ENCODE measurements at places on chromosomes 3 and 15.

DNA sequence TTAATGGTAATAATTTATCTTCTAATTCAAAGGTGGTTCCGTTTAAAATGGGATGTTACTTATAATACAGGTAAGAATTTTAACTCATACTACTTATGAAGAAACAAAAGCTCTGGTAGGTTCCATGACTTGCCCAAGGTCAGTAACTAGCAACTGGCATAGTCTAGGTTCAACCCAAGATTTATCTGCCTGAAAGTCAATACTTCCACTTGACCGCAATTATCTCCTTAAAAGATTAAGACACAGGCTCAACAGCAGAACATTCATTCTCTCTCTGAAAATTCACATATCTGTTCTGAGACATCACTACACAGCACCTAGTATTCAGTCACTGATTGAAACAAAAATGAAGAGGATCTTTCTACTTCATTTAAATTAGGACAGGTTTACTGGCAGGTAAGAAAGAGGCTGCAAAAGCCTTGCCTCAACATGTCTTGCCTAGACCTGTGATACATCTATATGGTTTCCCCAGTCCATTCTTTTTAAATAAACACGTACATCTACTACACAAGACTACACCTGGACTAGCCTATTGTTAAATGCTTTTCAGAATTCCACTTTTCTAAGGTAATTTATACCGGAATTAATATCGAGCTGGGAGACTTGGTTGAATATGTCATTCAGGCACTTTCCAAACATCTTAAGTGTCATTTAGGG, 1.2 kb downstream of the CSNK1G1 start:
- no peak for DNase-seq

GRCh38 chr3:181773921-181774320, 62.2 kb downstream of the SOX2 start:
- no peak for DNase-seq

- DNase-seq, result no peak
Measured at GRCh38 chr15:59191855-59192237, 14.8 kb upstream of the LDHAL6B start.

- DNase-seq, result no peak
Measured at GRCh38 chr3:16511681-16512434, 1.6 kb downstream of the RFTN1 start.

DNA sequence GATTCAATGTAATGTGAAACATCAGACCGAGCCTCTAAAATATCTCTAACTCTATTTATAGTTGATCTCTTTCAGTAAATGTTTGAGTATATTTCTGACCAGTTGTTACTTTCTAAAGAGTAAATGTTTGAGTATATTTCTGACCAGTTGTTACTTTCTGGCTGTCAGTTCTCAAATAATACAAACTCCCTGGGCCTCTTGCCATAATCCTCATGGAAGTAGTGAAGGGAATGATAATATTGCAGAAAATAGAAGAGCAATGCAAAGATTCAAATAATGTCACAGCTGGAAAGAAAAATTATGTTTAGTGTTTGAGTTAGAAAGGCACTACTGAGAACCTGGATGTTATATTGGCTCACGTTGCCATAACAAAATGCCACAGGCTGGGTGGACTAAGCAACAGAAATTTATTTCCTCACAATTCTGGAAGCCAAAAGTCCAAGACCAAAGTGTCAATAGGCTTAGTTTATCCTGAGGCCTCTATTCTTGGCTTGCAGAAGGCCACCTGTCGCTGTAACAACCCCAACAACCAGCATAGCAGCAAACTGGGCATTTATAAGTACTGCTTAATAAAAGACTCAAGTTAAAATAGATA, 470.6 kb upstream of the BCHE start:
- no peak for DNase-seq

- DNase-seq, result no peak
Measured at GRCh38 chr3:72452745-72453144, 395.5 kb downstream of the SHQ1 start.

GRCh38 chr3:64122476-64122875, 99.2 kb upstream of the PSMD6 start:
- no peak for DNase-seq

DNA sequence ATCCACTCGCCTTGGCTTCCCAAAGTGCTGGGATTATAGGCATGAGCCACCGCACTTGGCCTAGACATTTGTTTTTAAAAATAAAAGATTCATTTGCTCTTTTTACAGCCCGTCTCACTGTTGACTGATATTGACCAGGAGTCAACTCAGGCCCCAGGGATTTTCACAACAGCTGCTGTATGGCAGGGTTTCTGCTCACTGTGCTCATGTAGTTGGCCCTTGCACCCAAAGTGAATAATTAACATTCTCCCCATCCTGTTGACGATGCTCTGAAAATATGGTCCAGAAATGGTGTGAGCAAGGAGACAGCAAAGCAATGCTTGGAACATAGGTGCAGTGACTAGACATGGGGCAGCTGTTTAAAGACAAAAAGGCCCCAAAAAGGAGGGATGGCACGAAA, 2.9 kb upstream of the CCR5 start:
- no peak for DNase-seq

DNA sequence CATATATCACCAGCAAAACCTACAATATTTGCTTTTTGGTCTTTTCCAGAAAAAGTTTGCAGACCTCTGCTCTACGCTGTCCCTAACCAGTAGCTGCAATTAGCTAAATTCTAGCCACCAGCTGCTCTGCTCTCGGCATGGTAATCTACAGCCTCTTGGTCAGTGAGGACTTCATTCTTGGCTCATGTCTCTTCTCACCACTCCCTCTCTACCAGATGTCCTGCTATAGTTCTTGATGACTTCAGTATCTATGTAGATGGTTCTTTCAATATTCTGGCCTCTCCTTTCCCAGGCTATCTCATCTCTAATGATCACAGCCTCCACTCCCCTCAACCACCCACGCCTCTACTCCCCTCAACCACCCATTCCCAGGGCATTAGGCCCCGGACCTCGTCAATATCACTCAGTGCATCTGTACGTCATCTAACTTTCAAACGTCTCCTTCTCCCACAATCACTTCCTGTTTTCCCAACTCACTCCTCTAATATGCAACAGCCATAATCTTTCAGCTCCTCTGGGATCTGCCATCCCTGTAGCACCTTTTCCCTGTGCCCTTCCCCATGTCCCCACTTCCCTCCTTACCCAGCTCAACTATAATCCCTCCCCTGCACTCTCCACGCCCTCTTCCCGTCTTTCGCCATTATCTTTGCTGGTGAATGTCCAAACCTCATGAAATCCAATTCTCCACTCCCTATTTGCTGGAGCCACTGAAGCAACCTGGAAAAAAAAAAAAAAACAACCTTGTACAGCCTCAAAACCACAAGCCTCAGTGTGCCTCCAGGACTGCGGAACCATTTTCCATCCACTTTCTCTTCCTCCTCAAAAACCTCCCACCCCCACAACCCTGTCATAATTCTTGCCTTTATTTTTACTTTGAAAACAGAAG, 429.4 kb upstream of the PROK2 start:
- no peak for DNase-seq

GRCh38 chr3:80285388-80285787, 517.6 kb upstream of the ROBO1 start:
- no peak for DNase-seq

GRCh38 chr3:4746241-4746958, 232.8 kb upstream of the BHLHE40 start:
- DNase-seq, result no peak

GRCh38 chr3:73557986-73558726, 66.6 kb downstream of the PDZRN3 start:
- DNase-seq, result no peak

DNA sequence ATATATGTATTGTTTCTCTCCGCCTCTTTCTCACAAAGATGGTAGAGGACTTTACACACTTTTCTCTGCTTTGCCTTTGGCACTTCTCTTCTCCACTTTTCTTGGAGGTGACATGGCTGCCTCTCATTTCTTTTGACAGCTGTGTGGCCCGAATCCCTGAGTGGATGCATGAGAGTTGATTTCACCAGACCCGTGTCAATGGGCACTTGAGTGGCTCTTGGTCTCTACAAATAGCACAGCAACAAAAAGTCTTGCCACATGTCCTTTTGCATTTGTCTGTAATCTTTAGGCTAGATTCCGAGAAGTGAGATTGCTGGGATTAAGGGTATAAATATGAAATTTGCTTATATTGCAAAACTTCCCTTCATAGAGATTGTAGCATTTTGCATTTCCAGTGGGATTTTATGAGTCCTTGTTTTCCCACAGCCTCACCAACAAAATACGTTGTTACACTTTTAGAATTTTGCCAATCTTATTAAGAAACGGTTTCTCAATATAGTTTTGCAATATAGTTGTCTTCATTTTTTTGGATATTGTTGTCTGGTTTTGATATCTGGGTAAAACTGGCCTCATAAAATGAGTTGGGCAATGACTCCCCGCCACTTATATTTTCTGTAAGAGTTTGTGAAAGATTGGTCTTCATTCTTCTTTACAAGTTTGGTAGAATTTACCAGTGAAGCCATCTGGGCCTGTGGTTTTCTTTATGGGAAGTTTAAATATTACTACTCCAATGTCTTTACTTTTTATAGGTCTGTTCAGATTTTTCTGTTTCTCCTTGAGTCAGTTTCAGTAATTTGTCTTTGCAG, 5.2 kb upstream of the TRPM1 start:
- DNase-seq, result no peak

- no peak for DNase-seq
Measured at GRCh38 chr15:22877607-22878006, 39.1 kb downstream of the NIPA2 start.

DNA sequence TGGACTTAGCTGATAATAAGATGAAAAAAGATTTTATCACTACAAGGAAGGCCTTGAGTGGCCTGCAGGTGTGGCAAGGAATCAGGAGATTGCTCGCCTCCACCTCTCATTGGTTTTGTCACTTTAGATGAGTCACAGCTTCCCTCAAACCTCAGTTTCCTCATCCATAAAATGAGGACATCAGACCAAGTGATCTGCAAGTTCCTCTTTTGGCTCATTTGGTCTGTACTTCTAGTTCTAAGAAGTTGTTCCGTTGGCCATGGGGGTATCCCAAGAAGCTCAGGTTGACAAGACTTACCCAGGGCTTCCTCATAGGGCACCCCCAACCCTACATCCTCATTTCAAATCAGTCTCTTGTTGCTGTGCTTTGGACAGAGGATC, 254.1 kb downstream of the UACA start:
- no peak for DNase-seq

DNA sequence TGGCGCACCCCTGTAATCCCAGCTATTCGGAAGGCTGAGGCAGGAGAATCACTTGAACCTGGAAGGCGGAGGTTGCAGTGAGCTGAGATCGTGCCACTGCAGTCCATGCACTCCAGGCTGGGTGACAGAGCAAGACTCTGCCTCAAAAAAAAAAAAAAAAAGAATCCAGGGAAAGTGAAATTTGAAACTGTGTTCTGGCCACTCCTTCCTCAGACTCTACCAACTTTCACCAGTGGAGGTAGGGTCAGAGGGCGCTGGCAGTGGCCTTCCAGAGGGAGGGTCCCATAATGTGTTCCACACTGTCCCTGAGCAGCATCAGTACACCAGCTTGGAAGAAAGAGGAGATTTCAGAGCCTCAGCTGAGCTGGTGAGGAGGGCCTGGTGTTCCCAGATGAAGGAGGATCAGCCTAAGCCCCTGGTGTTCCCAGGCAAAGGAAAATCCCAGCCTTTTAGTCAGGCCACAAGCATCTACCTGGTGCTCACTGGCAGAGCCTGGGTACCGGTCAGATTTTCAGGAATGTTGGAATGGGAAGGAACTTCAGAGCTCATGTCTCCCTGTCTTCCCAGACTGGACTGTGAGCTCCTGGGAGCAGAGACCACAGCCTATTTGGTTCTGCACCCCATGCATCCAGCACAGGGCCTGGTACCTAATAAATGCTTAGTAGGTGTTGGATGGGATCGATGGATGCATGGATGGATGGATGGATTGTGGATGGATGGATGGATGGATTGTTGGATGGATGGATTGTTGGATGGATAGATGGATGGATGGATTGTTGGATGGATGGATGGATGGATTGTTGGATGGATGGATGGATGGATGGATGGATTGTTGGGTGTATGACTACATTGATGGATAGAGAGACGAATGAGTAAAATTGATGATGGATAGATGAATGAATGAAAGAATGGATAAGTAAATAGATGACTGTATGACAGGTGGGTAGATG, 117.9 kb downstream of the CORO2B start:
- DNase-seq, result no peak

- DNase-seq, result no peak
Measured at GRCh38 chr3:40754994-40755393, 230.2 kb downstream of the ZNF621 start.

DNA sequence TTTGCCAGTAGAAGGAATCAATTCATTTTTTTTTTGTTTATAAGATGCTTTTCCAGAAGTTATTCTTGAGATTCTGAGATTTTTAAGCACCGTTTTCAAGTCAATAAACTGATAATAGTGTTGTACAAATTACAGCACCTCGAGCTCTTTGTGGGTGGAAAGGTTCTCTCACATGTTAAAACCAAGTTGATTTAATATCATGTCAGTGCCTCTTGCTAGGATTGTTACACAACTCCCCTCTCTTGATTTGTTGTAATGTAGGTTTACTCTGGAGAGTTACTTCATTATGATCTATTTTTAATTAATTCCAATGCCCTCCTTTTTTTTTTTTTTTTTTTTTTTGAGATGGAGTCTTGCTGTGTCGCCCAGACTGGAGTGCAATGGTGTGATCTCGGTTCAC, 25.8 kb upstream of the UBXN7 start:
- no peak for DNase-seq

DNA sequence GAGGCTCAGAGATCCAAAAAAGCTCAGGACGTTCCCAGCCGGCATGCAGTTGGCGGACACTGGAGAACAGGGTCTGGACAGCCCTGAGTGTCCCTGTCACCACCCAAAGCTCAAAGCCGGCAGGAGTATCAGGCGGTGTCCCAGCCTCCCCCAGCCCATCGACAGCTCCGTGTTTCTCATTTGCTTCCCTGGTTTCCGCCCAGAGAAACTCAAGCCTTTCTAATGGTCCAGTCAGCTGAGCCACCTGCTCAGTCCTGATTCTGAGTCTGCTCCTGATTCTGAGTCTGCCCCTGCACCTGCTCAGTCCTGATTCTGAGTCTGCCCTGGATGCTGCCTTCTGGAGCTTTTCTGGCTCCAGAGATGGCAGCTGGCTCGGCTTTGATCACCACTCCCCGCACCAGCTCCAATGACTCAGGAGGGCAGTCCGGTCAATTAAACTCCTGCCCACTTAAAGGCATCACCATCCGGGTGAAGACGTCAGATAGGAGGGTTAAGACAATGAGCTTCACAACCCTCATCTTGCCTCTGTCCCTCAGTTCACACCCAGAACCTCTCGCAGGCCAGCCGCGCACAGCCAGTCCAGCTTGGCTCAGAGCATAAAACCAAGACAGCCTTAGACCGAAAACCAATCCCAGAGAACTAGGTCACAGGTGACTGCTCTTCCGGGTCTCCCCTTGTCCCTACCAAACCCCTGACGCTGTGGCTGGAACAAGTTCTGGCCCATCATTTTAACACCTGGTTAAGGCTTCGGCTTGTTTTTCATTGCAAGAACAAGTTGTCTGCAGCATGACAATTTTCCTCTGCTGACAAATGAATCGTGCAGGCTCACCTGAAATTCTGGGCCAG, 6.8 kb downstream of the PCSK6 start:
- DNase-seq, result no peak

DNA sequence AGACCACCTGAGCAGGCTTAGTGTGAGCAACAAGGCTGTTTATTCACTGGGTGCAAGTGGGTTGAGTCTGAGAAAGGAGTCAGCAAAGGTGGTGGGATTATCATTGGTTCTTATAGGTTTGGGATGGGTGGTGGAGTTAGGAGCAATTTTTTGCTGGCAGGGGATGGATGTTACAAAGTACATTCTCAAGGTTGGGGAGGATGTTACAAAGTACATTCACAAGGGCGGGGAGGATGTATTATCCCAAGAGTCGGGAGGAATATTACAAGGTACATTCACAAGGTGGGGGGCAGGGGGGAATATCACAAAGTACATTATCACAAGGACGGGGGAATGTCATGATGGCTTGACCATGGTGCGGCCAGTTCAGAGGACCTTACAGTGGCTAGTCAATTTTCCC, 32.9 kb upstream of the OSBPL11 start:
- no peak for DNase-seq

Measured in NCI-H460 (cell line).